AG08396 (cell line): ENCODE measurements at places on chromosomes 2 and 18.
A peak's percentile ranks its signal among the peaks of the same experiment; 100 is the strongest.

GRCh38 chr2:101125374-101125773, 25.8 kb downstream of the TBC1D8 start:
- DNase-seq = peak; percentile 41

- peak; percentile 23 for DNase-seq
Observed at GRCh38 chr18:75204269-75204731, 4.6 kb downstream of the PTGR3 start.

DNA sequence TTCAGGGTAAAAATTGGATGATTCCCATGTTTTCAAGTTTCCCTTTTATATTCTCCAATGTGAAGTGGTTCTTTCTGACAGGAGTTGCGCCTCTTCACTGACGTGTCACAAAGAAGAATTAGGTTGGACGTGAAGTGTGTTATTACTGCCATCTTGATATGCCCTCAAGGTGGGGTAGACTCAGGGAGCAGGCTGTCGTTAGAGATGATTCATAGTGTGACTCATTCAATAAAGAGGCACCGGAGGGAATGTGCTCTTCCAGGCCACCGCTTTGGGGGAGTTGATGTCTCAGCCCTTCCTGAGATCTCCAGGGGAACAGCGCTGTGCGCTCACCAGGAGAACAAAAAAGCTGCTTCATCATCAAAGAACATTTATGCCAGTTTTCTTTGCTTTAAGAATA, 3.6 kb upstream of the DGKD start:
- peak; percentile 90 for DNase-seq

- DNase-seq = no peak
Observed at GRCh38 chr2:176743671-176744070, 468.9 kb upstream of the HNRNPA3 start.

- no peak for DNase-seq
Observed at GRCh38 chr2:221343524-221343923, 228.6 kb downstream of the EPHA4 start.

DNA sequence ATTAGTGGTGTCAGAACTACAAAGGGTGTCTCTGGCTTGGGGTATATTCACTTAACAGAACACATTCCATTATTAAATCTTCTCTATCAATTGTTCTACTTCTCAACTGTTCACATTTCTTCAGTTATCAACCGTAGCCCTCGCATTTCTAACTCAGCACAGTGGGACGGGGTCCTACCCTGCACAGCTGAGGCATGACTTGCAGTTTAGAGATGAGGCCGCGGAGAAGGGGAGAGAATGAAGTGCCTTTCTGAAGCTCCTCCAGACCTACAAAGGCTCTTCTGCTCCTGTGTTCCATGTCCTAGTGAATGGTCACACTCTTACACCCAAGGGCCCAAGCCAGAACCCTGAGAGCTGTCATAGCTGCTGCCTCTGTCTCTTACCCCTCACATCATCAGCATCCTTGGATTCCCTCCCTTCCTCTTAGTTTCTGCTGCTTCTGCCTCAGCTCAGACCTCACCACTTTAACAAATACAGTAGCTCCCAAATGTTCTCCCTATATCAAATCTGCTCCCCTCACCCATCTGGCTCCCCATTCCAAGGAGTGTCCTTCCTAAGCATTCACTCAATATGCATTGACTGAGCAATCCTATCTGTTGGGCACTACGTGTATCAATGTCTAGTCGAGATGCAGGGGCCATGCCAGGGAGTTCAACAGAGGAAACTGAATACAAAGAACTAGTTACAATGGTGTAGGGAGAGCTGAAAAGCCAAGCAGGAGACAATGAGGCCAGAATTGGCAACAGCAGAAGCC, 34.3 kb upstream of the MRPL19 start:
- no peak for DNase-seq

- DNase-seq = no peak
Observed at GRCh38 chr2:74066491-74067203, 81.1 kb downstream of the BOLA3 start.
